ENCODE measurements at places on chromosomes 2 and 18.

- no peak for DNase-seq
Measured at GRCh38 chr2:199847181-199847864, 3.7 kb downstream of the FTCDNL1 start.

GRCh38 chr2:103594823-103595222, 833.0 kb downstream of the TMEM182 start:
- DNase-seq: no peak

DNA sequence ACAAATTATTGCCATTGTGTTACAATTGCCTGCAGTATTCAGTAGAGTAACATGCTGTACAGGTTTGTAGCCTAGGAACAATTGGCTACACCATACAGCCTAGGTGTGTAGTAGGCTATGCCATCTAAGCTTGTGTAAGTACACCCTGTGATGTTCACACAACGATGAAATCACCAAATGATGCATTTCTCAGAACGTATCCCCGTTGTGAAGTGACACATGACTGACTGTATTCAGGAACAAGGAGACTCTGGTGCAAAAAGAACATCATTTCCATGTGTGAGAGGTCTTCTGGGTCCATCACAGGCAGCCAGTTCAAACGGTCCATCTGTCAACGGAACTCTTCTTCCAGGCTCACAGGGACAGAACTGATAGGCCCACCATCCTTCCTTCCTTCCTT, 263.7 kb downstream of the ANAPC1 start:
- no peak for DNase-seq

DNA sequence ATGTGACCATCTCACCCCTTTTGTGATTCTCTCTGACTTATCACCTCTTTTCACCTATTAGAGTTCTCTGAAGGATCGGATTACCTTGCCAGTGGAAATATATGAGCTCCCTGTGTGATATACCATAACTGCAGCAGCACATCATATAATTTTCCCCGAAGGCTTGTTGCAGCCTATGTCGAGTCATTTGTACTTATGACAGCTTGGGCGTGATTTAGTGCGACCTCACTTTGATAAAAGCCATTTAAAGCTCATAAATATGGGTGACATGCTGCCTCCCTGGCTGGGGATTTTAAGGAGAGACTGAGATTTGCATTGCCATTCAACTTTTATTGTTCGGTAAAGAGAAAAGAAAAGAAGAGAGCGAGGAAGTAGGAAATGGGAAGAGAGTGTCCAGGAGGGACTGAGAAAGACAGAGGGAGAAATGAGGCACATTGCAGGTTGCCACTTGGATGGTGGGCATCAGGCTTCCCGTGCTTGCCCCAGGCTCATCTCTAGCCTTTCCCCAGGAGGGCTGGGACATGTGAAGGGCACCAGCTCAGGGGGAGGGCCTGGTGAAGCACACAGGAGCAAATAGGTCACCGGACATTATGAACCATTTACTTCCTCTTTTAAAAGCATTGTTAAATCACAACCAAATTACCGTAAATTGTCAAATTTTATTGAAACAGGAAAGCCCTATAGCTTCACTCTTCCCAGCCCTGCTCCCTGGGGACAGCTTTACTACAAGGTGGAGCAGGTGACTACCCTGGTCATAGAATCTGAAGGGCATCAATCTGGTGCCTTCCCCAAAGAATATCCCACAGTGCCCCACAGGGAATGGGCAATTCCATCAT, 161.3 kb downstream of the SETBP1 start:
- no peak for DNase-seq

- no peak for DNase-seq
Measured at GRCh38 chr2:11342551-11343367, 1.7 kb downstream of the ROCK2 start.

GRCh38 chr2:64062840-64063239, 43.6 kb upstream of the VPS54 start:
- no peak for DNase-seq

DNA sequence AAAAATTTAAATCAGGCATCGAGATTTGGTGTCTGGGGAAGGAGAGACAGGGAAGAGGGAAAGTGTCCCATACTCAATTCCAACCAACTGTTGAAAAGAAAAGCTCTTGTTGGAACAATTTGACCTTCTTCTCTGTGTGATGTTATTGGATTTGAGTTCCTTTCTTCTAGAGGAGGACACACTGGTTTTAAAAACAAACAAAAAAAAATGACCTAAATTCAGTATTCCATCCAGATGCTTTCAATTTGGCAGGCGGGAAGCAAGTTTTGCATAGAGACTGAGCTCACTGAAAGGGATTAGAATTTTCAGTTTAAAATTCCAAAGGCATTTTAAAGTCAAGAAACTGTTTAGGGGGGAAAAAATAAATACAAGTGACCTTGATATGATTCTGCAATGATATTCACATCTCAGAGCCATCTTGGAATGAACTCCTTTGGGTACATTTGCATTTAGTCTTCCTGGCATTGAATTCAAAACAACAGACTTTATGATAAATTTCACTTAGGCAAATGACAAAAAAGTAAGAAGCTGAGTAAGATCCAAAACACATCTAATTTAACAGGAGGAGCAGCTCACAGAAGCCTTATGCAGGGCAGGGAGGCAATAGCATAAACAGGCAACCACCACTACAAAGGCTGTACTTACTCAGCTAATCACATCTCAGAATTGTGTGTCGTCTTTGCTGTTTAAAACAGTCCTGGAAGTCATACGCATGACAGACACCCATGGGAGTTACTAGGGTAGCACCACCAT, 126.8 kb downstream of the CDH20 start:
- DNase-seq: no peak

DNA sequence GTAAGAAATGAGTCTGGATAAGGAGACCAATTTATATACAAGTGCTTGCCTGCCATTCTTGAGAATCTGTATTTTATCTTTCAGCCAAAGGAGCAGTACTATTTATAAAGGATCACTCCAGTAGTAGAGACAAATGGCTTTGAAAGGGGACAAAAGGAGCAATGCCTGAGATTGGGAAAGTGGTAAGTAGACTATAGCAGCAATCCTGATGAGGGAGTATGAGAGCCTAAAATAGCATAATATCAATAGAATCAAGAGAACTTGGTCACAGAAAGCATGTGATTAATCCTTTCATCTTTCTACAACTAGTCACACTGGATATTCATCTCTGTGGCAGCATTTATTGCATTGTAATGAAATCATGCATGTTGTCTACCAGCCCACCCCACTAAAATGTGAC, 20.2 kb downstream of the NRXN1 start:
- DNase-seq: no peak

DNA sequence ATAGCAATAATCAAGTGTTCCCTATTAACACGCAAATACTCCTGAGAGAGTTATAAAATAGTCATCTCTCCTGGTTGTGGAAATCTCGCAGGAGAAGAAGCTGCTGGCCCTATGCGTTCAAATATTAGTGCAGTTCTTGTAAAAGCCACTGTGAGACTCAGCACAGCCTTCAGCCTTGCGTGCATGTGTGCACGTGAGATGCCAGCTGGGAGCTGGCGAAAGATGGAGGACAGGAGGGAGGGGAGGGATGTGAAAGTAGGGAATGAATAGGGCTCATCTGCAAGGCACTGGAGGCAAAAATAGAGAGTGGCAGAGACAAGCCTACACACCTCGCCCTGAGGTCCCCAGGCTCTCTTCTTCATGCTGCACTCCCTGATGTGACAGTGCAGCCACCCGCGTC, 126.5 kb downstream of the INO80D start:
- no peak for DNase-seq

- DNase-seq: no peak
Measured at GRCh38 chr2:240411261-240412160, 24.0 kb upstream of the GPC1 start.

GRCh38 chr2:111057045-111057444, 63.7 kb upstream of the BCL2L11 start:
- DNase-seq: no peak

DNA sequence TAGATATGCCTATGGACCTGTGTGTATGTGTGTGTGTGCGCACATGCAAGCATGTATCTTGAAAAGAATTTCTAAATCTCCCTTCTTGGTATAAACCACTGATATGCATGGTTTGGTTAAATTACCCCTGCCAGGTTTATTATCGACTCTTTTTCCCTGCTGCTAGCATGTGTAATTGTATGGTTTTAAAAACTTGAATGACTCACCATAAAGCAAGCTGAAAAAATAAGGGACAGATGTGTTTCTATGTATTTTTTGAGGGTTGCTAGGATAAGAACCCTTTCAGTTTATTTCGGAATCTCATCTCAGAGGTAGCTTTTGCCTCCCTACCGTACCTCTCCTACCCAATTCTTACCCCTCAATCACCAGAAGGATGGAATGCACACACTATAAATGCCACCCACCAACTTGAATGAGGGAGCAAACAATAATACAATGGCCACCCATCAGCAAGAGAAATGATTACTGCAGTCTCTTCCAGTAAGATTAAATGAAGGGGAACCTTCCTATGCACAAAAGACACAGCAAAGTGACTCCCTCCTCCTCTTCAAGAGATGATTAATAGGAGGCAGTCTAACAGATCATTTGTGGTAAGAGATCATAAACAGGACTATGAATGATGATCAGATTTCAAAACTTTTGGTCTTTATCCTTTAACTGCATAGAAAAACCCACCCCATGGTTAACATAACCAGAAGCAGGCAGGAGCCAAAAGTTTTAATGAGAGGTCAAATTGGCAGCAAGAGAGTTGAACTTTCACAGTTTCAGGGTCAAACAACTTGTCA, 357.2 kb downstream of the SATB2 start:
- DNase-seq: no peak

- DNase-seq: no peak
Measured at GRCh38 chr2:179307616-179308371, 43.2 kb upstream of the SESTD1 start.

DNA sequence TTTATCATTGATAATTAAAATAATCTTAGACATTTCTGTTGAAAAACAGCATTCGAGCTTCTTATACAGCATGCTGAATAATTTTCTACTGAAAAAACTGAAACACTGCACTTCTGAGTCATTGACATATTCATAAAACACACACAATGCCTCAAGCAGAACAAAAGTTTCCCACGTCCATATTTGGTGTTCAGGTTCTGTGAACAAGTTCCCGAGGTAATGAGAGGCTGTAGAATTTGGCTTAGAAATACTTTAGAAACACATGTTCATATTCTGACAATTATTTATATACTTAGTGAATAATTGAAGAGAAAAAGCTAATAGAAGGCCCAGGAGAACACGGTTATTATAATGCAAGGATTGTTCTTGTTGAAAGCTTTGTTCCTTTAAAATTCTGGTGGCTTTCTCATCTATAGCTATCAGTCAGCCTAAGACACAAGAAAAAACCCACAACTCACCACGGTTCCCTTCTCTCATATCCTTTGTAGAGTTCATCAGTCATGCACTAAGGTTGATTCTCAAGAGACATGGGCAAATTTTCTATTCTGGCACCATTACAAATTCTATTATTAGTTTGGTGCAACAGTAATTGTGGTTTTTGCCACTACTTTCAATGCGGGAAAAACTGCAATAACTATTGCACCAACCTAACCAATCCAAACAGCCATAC, 194.4 kb downstream of the TMX3 start:
- no peak for DNase-seq

GRCh38 chr2:238320648-238321281, 447 bp downstream of the TRAF3IP1 start:
- no peak for DNase-seq

GRCh38 chr2:76684756-76685155, 837.4 kb downstream of the LRRTM4 start:
- DNase-seq: no peak

DNA sequence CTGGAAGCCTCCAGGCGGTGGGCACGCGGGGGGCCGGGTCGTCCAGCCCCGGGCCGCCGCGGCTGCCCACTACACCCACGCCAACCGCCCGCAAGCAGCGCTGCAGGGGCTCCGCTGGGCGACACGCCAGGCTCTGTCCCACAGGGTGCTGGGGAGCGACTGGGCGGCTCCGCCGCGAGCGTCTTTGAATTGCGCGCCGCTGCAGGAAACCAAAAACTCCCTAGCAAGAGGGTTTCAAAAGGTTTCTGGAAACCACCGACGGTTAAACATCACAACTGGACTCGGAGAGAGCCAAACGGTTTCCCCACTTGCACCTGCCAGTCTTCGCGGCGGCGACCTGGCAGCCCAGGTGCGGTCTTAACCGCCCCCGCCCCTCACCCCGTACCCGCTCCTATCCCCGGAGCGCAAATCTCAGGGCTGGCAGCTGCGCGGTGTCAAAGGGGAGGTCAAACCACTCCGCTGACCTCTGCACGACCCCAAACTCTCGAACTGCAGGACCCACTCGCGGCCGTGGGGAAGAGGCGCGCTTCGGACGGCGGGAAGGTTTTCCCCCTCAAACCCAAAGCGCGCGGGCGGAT, 1.0 kb downstream of the CXCR4 start:
- no peak for DNase-seq

GRCh38 chr2:113064281-113064680, 3.5 kb upstream of the IL1F10 start:
- no peak for DNase-seq

DNA sequence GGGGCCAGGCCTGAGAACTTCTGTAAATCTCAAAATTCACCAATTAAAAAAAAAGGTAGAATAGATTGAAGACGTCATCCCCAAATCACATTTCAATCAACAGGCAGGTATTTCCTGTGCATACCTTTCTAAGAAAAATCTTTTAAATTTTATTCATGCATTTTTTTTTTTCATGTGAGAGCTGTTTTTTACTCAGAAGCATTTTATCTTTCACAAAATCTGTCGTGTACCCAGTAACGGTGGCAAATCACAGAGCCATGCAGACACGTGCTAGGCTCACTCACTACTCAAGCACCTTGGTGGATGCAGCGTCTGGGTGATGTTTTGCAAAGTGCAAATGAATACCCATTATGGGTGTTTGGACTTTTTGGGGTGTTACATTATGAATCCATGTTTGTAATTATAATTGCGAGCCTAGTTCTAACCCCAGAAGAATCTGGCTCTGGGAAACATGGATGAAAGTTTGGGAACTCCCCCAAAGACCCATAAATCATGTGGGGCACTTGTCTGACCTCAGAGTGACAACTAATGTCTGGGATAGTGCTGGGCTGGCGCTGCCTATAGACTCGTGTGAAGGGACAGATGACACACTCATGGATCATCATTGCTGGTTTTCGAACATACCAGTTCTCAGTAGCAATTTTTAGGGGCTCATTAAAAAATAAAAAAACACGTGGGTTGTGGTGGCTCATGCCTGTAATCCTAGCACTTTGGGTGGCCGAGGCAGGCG, 335.2 kb downstream of the LPIN1 start:
- DNase-seq: no peak

- DNase-seq: no peak
Measured at GRCh38 chr18:29226213-29226612, 1049.3 kb upstream of the CDH2 start.

- DNase-seq: no peak
Measured at GRCh38 chr2:140791802-140792201, 1339.0 kb downstream of the LRP1B start.

- DNase-seq: no peak
Measured at GRCh38 chr2:85516653-85517389, 22.1 kb upstream of the MAT2A start.

DNA sequence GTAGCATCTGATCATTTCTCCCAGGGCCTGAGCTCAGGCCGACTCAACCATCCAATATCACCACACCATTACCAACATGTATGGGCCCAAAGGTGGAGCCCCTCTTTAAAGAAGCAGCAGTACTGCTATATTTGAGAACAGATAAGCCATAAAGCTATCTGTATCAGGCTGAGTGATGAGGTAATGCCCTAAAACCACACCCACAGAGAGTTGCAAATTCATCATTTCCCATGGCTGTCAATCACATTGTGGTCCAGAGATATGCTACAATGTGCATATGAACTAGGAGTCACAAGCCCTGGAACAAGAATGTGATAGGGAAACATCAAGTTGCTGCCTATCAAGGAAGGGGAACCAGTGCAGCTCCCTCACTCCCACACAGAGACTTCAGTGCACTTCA, 52.6 kb upstream of the GALNT13 start:
- DNase-seq: no peak

- DNase-seq: no peak
Measured at GRCh38 chr18:34772887-34773286, 62.8 kb downstream of the DTNA start.
